ENCODE measurements at places on chromosomes 12 and 14.

- DNase-seq = no peak
These were observed 693 bp upstream of the RIMKLB start for GRCh38 chr12:8697120-8697475.

DNA sequence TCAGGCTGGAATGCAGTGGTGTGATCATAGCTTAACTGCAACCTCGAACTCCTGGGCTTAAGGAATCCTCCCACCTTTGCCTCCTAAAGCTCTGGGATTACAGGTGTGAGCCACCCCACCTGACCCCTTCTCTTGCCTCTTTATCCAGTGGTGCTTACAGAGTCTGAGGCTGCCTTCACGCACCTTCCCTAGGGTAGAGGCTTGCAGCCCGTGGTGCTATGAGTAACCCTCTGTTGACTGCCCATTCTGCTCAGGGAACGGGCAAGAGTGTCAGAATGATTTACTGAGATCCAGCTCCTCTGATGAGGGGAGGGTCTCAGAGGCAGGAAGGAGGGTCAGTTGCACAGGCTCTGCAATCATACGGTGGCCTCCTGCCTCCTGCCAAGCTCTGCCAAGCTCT is 125.1 kb upstream of the TBX3 start:
- DNase-seq = no peak

GRCh38 chr12:106773286-106774004 is 1.0 kb upstream of the RIC8B start:
- DNase-seq = no peak

DNA sequence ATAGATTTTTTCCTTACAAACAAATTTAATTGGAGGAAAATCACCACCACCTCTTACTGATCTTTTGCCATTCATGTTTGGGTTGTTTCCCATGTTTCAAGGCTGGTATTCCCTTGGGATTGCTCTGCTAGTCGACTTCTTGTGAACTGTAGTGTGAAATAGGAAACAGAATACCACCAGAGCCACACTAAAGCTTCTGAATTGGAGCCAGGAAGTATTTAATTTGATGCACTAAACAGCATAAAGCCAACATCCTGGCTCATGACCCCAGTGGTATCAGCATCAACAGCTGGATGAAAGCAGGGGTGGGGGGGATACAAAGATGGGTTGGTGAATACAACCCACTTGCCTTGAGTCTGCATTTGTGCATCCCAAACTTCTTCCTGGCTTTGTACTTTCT is 127.5 kb downstream of the TBC1D30 start:
- DNase-seq = no peak

GRCh38 chr12:64459394-64459891 is 7.5 kb downstream of the TBK1 start:
- DNase-seq = no peak
